Activated T-helper 9 cell treated with anti-CD3 and anti-CD28 coated beads, Interleukin-2, amount 50 U/mL, for 16 hours (primary cell): ENCODE measurements at places on chromosomes 2 and 18.

- no peak for DNase-seq
These were observed 45.7 kb downstream of the FAM210A start for GRCh38 chr18:13680612-13681011.

DNA sequence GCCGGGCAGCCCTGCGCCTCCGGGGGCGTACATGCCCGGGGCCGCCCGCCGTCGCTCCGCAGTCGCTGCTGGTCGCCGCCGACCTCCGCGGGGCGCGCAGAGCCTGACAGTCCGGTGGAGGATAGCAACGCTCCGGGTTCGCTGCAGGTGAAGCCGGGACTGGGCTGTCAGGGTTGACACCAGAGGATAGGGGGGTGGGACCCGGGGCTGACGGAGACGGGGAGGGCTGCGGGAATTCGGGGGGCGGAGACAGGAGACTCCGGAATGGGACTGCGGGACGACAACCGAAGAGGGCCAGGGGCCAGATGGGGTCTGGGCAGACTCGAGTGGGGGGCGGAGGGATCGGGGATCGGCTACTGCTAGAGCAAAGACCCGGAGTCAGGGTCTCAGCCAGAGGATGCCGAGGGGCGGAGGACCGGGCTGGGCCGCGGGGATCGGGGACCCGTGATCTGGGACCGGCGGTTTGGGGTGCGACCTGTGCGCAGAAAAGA, 403 bp downstream of the TMEM127 start:
- DNase-seq = peak; percentile 31

DNA sequence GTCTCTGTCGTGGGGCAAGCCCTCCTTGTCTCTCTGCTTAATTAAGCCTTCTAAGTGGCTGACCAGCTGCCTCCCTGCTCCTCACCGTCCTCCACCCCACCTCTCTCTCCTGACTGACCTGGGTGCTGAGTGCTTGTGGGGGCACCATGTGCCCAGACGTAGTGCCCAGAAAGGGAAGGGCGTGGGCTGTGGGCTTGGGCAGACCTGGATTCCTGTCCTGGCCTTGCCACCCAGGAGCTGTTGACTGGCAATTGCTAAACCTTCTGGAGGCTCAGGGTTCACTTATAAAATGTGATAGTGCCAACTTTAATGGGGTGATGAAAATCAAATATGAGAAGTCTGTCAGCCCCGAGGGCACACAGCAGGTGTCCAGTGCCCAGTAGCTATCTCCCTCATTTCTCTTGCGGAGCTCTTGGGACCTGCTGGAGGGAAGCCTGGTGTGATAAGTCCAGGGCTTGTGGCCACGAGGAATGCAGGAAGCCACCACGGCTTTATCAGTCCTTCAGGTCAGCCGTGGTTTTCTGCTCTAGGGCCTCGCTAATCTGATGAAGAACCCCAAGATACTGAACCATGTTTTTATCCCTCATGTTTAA, 22.0 kb upstream of the INHBB start:
- no peak for DNase-seq

DNA sequence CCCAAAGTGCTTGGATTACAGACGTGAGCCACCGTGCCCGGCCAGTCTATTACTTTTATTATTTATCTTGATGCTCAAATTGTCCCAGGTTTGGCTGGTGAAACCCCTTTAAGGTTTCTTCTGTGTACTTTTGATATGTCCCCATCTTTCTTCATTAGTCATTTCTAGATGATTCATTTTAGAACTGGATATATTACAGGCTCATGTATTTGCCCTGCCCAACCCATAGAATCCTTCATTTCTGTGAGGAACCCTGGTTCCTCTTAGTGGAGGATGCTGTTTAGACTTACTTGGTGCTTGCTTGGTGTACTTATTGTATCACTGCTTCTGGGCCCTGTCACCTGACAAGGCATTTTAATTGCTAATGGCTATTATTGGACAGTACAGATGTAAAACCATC, 40.1 kb downstream of the KCMF1 start:
- no peak for DNase-seq

GRCh38 chr2:153311432-153311831, 167.1 kb downstream of the RPRM start:
- DNase-seq = no peak

DNA sequence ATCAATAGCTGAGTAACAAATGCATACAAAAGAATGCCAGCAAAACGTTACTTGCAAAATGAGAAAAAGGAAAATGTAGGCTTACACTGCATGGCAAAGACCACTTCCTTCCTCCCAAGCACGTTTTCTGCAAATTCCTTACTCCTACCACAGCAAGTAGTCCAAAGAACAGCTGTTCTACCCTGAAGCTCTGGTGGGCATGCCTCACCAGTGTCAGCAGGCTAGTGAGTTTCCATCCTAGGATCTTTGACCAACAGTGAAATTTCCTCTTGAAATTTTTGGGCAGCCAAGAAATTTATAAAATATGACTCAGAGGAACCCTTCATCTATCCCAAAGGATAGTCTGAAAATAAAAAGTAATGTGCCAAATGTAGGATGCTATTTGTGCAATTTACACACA, 123.9 kb downstream of the ZNF532 start:
- DNase-seq = no peak

DNA sequence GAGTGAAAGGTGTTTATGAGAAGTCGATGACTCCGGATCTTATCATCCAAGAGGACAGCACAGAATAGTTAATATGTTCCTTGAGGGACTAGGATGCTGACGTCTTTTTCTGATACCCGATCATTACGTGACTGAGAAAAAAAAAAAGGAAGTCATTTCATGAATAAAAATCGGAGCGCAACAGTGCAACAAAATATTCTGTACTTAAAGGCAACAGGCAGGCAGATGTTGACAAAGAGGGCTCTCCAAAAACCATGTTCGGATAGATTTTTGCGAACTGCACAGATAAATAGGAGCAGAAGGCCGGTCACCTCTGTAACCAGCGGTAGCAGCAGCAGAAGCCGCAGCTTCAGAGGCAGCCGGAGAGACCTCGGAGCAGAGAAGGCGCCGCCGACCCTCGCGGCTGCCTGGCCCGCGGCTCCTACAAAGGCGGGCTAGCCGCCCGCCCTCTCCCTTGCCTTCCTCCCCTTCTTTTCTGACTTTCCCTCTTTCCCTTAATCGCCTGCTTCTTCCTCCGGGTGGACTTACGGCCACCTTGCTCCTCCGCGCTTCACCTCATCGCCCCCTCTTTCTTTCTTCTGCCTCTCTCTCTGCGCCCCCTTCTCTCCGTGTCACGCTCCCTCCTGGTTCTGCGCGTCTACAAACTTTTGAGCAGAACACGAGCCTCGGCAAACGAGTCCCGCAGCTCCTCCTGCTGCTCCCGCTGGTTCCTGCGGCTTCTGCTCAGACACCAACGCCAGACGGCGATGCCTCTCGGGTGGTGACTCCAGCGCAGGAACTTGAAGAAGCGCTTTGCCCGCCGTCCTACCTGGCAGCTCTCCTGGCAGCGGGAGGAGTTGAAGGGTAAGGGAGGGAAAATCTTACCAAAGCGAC, at the start of gene ADCYAP1:
ADCYAP1 (plus strand) TSS at position 654 of the 873 bp plus-strand sequence. CDS start 516 bp downstream, outside the sequence.
- no peak for DNase-seq

DNA sequence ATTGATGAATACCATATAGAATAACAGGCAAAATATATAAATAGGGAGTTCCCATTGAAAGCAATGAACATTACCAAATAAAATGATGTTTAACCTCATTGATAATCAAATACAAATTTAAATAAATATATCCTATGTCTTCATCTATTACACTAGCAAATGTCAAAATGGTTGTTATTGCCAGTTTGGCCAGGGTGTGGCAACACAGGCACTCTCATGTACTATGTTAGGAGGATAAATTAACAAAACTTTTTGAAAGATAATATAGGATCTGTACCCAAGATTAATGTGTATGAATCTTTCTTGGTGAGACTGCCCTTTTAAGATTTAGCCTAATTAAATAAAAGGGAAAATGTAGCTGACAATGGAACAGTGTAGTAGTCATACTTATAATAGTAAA, 659.3 kb downstream of the ERBB4 start:
- DNase-seq = no peak

DNA sequence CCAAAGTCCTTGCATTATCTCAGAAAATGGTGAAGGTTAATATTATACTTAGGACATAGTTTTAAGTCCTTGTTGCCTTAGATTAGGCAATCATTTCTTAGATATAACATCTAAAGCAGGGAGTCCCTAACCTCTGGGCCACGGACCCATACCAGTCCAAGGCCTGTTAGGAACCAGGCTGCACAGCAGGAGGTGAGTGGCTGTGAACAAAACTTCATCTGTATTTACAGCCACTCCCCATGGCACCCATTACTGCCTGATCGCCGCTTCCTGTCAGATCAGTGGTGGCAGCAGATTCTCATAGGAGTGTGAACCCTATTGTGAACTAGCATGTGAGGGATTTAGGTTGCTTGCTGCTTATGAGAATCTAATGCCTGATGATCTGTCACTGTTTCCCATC, 86.5 kb upstream of the MYO3B start:
- no peak for DNase-seq

DNA sequence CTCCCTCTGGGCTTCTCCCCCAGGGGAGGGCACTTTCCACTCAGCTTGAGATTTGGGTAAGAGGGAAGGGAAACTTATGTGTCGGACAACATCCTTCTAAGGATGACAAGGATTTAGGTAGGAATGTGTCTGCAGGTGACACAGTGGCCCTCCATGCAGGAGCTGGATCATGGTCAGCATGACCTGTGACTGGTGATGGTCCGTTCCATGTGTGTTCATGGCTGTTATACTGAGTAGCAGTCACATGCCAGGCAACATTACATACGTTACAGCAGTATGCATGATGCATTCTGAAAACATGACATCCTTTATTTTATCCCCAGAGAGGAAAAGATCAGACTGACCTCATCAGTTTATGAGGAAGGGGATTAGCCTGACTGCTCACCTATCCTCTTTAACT, 192.1 kb downstream of the SEPTIN10 start:
- no peak for DNase-seq

DNA sequence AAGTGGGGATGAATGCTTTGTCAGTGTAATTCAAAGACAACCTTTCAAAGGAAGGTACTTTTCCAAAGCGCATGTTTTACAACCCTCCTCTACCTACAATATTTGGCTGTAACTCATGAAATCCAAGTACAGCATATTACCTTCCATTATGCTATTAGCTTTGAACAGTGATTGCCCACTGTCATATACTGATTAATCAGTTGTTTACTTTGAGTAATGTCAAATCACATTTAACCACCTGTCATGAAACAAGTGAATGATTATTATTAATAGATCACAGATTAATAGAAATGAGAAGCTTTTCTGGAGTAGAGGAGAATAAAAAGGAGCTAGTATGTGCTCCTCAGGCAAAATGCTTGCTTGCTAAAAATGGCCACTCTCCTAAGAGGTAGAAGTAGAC, 150.5 kb upstream of the SMAD7 start:
- DNase-seq = no peak

GRCh38 chr2:201821080-201821479, 14.7 kb downstream of the CDK15 start:
- DNase-seq = no peak

- no peak for DNase-seq
These were observed 117.6 kb downstream of the MCFD2 start for GRCh38 chr2:46798041-46798440.

DNA sequence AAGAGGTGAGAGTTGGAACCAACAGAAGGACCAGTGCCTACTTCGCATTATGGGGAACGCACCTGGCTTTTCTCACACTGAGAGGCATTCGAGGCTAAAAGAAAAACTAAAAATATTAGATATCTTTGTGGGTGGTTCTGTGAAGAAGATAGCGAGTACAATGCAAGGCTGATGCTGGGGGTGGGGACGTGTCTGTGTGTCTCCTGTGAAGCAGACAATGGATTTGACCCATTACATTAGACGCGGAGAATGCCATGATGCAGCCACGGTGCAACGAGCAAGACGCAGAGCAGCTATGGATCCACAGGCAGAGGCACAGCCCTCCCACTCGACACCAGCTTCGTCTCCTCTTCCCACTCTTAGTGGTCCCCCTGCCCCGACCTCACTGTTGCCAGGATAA, 61.0 kb downstream of the ADCY3 start:
- DNase-seq = no peak

- no peak for DNase-seq
These were observed 20.9 kb downstream of the SLC40A1 start for GRCh38 chr2:189559579-189560272.

- DNase-seq = no peak
These were observed 144.2 kb upstream of the NABP1 start for GRCh38 chr2:191533693-191534180.

GRCh38 chr18:76444446-76445105, 50.5 kb downstream of the ZNF516 start:
- no peak for DNase-seq

- no peak for DNase-seq
These were observed 186.0 kb upstream of the HDAC4 start for GRCh38 chr2:239586651-239587310.

DNA sequence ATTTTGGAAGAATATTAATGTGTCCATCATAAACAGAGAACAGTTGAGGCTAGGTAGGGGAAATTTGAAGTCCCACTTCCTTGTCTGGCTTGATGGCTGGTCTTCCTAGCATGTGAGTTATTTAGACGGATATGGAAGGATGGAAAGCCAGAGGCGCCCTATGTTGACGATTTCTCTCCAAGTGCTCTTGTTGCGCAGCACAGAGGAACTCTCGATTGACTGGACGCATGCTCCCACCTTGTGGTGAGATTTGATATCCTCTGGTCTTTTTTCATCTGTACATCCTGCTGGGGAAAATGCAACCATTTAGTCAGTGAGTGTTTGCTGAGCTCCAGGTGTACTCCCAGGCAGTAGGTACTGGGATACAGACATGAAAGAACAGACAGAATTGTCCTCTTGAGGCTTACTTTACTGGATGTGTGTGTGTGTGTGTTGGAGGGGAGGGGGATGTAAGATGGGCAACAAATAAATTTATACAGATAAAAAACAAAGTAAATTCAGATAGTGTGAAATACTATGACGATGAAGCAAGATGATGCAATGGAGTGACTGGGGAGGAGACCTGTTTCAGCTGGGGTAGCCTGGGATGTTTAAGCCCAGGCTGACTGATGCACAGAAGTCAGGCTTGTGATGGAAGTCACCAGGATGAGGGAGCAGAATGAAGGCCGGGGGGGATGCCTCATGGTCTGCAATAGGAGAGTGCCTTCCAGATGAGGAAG, 137.2 kb downstream of the TRIM43 start:
- DNase-seq = no peak

DNA sequence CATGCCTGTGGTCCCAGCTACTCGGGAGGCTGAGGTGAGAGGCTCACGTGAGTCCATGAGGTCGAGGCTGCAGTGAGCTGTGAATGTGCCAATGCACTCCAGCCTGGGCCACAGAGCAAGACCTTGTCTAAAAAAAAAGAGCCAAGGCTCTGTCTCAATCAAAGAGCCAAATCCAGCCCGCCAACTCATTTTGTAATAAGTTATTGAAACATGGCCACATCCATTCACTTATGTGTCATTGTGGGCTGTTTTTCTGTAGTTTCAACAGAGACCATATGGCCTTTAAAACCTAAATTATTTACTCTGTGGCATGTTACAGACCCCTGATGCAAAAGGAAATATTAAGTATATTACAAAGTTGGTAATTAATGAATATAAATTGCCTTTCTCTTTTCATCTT, 60.8 kb downstream of the GPR39 start:
- no peak for DNase-seq

DNA sequence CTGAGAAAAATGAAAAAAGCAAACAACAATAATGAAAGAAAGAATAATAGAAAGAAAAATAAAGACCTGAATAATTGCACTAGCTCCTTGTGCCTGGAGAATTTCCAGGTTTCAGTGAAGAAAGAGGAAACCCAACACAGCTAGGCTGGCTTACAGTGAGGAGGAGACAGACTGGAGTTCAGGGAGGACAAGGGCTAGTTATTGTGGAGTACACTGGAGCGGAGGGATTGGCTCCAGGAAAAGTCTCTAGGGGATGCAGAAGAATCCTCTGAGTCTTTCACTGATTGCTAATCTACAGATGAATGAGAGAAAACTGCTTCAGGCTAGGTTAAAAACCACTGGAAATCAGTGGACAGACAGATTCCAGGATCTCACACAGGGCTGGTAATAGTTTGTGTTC, 163.6 kb upstream of the RBMS1 start:
- DNase-seq = no peak
